Right atrium auricular region (tissue), 2 donors: ENCODE measurements at places on chromosomes 12 and 14. TPM values are rescaled to one million over a fixed set of nuclear protein-coding genes. Genes with fewer than 3 reads are reported as not detected.

GRCh38 chr12:53505086-53505485, 2.2 kb downstream of the NPFF start:
- no peak overlapping the region for H3K4me3 ChIP-seq
- H3K27ac ChIP-seq, result no peak overlapping the region
- no peak for DNase-seq
- peaks cover 23% of the 10 kb centered on the region for H3K36me3 ChIP-seq
- H3K4me1 ChIP-seq, result no peaks in the 10 kb centered on the region

- H3K36me3 ChIP-seq, result no peaks in the 10 kb centered on the region
- no peaks in the 10 kb centered on the region for H3K27me3 ChIP-seq
- no peak overlapping the region for H3K27ac ChIP-seq
- no peak overlapping the region for H3K4me3 ChIP-seq
- no peaks in the 10 kb centered on the region for H3K4me1 ChIP-seq
These were observed 476.6 kb downstream of the RMST start for GRCh38 chr12:97939156-97939555.

- no peaks in the 10 kb centered on the region for H3K4me1 ChIP-seq
- H3K36me3 ChIP-seq, result no peaks in the 10 kb centered on the region
- no peak overlapping the region for H3K27ac ChIP-seq
- no peak overlapping the region for H3K4me3 ChIP-seq
- H3K27me3 ChIP-seq, result no peaks in the 10 kb centered on the region
- DNase-seq, result no peak
These were observed 219.2 kb upstream of the SSTR1 start for GRCh38 chr14:37988472-37988871.

GRCh38 chr14:97638864-97639263, 841.7 kb downstream of the VRK1 start:
- no peaks in the 10 kb centered on the region for H3K4me1 ChIP-seq
- no peaks in the 10 kb centered on the region for H3K27me3 ChIP-seq
- no peaks in the 10 kb centered on the region for H3K36me3 ChIP-seq
- H3K27ac ChIP-seq, result no peak overlapping the region
- H3K4me3 ChIP-seq, result no peak overlapping the region
- DNase-seq, result no peak

GRCh38 chr12:49972641-49973360, at the start of gene AQP6:
Gene AQP6 (plus strand): TSS chr12:49972947. CDS start chr12:49973174, 227 bp downstream.
- peaks cover 20% of the 10 kb centered on the region for H3K4me1 ChIP-seq
- H3K4me3 ChIP-seq, result no peak within 1 kb of the TSS
- no peaks in the 10 kb centered on the region for H3K27me3 ChIP-seq
- no peak for DNase-seq

DNA sequence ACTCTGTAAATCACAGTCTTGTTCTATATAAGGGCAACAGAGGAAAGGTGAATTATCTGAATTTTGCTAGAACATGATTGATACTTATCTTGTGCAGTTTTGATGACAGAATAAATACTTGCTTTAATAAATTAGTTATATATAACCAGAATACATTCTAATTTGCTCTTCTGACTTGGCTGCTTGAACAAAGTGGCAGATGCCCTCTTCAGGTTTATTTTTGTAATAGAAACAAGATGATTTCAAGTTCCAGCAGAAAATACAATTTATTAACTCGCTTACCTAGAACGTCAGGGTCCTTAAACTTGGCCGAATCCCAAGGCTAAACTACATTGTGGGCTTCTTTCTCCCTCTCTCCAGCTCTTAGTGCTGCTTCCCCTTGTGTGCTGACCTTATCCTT, 57.6 kb upstream of the SSTR1 start:
- DNase-seq, result no peak
- H3K36me3 ChIP-seq, result no peaks in the 10 kb centered on the region
- no peak overlapping the region for H3K27ac ChIP-seq

GRCh38 chr14:39169541-39169900, 612 bp downstream of the TRAPPC6B start:
- H3K27me3 ChIP-seq, result no peaks in the 10 kb centered on the region
- peak overlapping the region; percentile 97 for H3K27ac ChIP-seq
- no peaks in the 10 kb centered on the region for H3K36me3 ChIP-seq

DNA sequence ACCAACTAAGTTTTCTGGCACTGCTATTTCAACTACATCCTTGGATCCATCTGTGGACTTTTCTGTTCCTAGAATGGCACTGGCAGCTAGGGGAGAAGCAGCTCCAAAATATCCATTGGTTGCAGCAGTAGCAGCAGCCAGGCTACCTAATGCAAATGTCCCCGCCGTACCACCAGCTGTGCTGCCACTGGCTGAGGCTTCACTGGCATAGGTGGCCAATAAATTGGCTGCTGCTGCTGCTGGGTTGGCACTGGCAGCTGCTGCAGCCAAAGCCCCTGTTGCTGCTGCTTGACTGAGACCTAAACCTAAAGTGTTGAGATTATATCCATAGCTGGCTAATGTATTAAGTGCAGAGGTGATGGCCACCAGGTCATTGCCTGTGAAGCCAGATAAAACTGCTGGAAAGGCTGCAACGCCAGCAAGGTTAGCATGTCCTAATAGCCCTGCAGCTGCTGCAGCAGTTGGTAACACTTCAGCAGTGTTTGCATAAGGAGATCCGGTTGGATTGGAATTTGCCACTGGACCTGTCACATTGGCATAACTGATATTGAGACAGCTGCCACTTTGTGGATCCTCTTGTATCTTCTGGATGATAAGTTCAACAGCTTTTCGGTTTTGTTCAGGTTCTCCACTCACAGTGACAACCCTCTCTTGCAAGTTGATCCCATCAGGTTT, 149.5 kb downstream of the NOVA1 start:
- H3K4me3 ChIP-seq, result no peak overlapping the region
- no peak overlapping the region for H3K27ac ChIP-seq
- no peaks in the 10 kb centered on the region for H3K36me3 ChIP-seq
- no peaks in the 10 kb centered on the region for H3K4me1 ChIP-seq
- H3K27me3 ChIP-seq, result no peaks in the 10 kb centered on the region

DNA sequence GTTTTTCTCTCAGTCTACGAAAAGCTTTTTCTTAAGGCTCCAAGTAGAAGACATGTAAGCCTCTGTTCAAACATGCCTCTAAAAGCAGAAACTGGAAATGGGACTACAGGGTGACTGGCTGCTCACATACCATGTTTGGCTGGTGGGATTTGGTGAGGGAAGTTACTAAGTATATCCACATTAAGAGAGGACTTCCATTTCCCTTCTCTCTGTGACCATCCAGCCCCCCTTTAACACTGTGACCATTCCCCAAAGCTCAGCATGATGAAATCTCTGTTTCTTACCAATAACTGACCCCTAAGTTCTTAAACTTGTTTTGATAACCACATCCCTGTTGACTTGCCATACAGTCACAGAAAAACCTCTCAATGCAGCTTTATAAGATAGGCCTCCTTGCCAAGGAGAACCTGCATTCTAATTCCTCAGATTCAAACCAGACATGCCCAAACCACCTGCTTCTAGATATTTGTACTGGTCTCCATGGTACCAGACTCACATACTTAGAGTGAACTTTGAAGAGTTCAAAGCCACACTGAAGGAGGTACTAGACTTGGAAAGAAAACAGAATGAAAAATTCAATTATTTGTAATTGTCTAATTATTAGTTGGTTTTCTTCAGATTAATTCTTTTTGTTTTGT, 102.2 kb downstream of the VEZT start:
- DNase-seq, result no peak
- H3K4me3 ChIP-seq, result no peak overlapping the region
- no peaks in the 10 kb centered on the region for H3K4me1 ChIP-seq
- H3K27me3 ChIP-seq, result no peaks in the 10 kb centered on the region
- H3K36me3 ChIP-seq, result no peaks in the 10 kb centered on the region

- no peak for DNase-seq
- H3K27me3 ChIP-seq, result no peaks in the 10 kb centered on the region
- H3K4me1 ChIP-seq, result peaks cover 22% of the 10 kb centered on the region
- H3K27ac ChIP-seq, result peak overlapping the region; percentile 91
- peak overlapping the region; percentile 83 for H3K4me3 ChIP-seq
These were observed 2.3 kb downstream of the MMP14 start for GRCh38 chr14:22838631-22839041.

- no peak for DNase-seq
- no peaks in the 10 kb centered on the region for H3K4me1 ChIP-seq
- no peaks in the 10 kb centered on the region for H3K36me3 ChIP-seq
- no peaks in the 10 kb centered on the region for H3K27me3 ChIP-seq
- no peak overlapping the region for H3K27ac ChIP-seq
These were observed 552.3 kb downstream of the SLC16A7 start for GRCh38 chr12:60148109-60148508.

DNA sequence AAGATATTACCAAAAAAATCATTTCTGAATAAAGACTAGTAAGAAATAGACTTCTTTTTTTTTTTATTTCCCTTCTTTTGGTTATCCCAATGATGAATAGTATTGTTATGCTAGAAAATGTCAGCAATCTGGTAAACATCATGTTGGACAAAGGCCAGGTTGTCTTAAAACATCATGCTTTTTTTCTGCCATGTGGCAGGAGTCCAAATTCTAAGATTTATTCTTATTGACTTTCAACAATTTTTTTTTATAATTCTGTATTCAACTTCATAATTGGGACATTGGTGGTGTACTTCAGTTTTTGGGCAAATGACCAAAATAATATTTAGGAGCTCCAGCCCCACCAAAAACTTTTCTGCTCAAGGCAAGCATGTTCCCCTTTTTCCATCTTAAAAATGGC, 10.5 kb downstream of the DCN start:
- H3K27ac ChIP-seq, result no peak overlapping the region
- no peak overlapping the region for H3K4me3 ChIP-seq
- H3K27me3 ChIP-seq, result no peaks in the 10 kb centered on the region
- H3K36me3 ChIP-seq, result peaks cover 8% of the 10 kb centered on the region

DNA sequence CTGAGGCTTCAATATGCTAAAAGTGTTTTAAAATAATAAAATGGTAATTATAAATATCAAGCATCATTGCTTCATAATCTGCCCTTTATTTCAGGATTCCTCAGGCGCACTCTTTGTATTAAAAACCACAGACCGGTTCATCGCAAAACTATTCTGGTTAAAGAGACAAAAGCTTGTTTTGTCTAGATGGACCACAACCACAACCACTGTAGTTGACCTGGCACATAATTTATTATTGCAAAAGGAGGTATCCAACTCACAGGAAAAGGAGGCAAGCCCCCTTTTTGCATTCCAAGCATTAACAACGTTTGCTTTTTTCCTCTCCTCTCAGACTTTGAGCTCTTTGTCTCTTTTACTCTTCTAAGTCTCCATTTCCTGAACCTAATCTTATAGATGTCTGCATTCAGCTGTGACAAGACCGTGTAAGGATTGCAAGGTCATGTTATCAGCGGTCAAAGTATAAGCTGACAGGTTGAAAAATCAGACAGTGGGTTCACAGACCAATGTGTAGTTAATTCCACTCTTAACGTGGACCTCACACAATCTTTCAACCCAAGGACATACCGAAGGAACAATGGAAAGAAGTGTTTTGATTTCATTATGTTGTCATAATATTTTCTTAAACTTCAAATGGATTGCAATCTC, 1057.6 kb downstream of the GALC start:
- no peak overlapping the region for H3K27ac ChIP-seq
- H3K4me3 ChIP-seq, result no peak overlapping the region
- no peaks in the 10 kb centered on the region for H3K4me1 ChIP-seq
- no peak for DNase-seq

Gene AMIGO2
- 5.8 TPM for total RNA-seq

Gene GLIPR1L2
- 2.3 TPM for total RNA-seq

Gene GPRC5A
- 10.1 TPM for total RNA-seq

Gene FAM90A1
- total RNA-seq, result not detected

Gene GALNT8
- total RNA-seq, result 2.0 TPM

Gene ATL1
- total RNA-seq, result 2.2 TPM

Gene OTX2
- total RNA-seq, result not detected

Gene KRT75
- not detected for total RNA-seq

Gene DDIT3
- total RNA-seq, result 19.8 TPM
